ENCODE measurements at places on chromosomes 6 and 20.

DNA sequence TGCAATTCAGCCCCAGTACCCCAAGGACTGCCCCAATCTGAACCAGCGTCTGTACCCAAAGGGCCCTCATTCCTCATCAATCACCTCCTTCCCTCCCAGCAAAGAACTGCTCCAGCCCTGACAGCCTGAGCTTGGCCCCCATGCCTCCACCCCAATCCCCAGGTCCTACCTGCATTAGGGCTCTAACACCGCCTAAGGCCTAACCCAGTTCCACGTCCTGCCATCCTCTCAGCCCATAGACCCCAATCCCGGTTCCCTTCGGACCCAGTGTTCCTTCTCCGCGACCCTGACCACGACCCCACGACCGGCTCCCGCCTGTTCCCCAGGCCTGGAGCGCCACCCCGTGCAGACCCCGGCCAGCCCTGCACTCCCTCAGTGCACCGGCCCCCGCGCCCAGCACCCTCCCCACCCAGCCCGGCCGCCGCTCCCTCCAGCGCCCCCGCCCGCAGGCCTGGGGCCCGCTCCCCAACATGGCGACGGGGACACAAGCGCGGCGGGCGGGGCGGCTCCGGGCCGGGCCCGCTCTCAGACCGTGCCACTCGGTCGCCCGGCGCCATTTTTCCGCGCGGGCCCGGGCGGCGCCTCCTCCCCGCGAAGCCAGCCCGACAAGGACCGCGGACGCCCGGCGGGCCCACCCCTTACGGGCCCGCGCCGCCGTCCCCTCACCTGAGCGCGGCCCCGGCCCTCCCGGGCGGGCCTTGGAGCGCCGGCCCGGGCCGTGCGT, 483 bp downstream of the NCOA6 start:
- peak; percentile 55 for DNase-seq

DNA sequence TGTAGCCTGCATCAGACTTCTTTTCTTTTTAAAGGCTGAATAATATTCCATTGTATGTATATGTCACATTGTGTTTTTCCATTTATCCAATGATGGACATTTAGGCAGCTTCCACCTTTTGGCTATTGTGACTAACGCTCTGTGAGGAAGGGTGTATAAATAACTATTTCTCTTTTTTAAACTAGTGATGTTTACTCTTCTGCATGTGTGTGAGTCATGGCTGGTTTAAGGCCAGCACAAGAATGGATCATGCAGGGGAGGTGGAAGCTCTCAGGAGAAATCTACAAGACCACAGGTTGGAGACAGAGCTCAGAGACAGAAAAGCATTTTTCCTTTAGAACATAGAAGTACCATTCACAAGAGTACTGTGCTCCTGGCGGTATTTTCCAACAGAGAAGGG, 307.2 kb downstream of the SOX4 start:
- DNase-seq: no peak

GRCh38 chr6:45661661-45662060, 283.9 kb upstream of the SUPT3H start:
- DNase-seq: no peak

DNA sequence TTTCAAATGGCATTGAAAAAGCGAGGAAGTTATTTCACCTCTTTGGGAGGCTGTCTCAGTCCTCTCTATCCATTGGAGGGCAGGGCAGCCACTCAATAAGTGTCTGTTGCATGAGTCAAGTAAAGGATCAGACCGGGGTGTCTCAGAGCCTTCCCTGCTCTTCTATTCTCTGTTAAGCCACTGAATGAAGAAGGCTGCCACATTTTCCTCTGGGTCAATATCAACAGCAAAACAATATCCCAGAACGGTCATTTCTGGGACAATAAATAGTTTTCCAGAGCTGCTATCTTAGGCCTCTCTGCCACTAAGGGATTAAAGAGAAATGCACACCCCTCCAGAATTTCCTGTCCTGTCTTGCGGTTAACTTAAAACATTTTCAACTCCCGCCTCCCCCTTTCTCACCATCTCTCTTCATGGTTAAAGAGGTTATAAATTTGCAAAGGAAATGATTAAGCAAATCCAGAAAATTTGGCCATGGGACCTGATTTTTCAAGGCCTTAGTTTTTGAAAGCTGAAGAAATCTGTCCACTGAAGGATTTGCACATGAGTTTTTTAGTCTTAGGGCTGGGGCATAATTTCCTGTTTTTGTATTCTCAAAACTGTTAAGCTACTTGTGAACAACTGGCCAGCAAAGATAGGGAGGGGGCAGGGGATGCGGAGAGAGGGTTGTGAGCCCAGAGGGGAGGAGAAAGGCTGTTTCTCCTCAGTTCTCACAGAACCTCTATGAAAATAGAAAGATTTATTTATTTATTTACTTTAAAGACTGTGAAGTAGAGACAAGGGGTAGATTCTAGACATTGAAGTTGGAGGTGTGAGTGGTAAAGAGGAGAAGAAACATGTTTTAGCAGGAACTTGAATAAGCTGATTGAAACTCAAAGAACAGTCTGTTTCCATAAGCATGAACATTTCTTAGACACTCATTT, 135.7 kb downstream of the BCAS1 start:
- no peak for DNase-seq

GRCh38 chr20:50478162-50478990, 31.8 kb upstream of the PTPN1 start:
- DNase-seq: no peak

GRCh38 chr20:50624351-50625016, 66.9 kb downstream of the RIPOR3 start:
- no peak for DNase-seq

- no peak for DNase-seq
These were observed 4.6 kb downstream of the XKR7 start for GRCh38 chr20:31972471-31973021.

DNA sequence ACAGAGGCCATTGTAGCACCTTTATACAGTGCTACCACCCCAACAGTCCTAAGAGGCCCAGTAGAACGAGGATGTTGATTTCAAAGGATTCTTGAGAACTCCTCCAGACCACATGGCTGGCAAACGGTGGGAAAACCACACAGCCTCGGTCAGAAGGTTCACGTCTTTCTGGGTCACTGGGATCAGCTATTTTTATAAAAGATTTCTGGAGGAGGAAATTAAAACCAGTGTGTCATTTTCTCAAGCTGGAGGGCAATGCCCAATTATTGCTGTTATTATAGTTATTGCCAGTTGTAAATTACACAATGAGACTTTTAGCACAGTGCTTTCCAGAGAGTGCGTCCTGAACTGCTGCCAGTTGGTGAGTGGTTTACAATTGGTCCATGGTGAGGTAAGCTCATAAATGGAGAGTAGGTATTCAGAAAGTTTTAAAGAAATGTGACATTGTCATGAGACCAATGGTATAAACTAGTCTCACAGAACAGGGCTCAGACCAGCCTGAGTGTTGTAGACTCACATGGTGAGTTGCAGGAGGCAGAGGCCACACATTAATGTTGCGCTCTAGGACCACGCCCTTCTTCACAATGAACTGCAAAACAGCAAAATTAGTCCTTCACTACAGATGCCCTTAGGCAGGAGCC, 8.4 kb upstream of the PPP1R14C start:
- no peak for DNase-seq

DNA sequence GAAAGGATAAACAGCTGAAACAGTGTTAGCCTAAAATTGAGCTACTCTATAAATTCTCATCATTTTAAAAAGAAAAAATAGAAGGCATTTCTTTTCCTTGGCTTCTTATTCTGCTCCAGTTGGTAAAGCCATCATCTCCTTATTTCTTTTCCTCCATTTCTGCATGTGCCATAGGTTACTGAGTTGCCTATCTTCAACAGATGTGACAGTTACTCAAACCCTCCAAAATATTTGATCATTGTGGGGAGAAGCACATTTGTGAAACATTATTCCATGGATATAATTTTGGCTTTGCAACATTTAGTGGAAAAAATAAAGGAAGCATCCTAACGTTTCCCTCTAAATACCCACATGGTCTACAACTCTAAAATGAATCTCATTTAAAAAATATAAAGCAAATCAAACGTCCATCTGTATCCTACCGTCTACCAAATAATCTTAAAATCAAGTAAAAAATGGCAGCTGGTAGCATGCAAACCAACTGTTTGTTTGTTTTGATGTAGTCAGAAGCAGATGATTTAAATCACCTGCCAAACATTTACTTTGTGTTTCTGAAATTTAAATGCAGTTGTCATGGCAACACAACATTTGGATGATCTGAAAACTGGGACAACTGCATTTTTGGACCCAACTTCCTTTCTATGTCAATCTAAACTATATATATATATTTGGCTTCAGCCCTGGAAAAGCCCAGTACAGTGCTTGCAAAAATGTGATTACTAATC, 16.8 kb upstream of the SNX9 start:
- no peak for DNase-seq

- no peak for DNase-seq
These were observed 91.0 kb downstream of the TCP11 start for GRCh38 chr6:35049900-35050756.

- no peak for DNase-seq
These were observed 158.2 kb upstream of the MCHR2 start for GRCh38 chr6:100152201-100152600.

DNA sequence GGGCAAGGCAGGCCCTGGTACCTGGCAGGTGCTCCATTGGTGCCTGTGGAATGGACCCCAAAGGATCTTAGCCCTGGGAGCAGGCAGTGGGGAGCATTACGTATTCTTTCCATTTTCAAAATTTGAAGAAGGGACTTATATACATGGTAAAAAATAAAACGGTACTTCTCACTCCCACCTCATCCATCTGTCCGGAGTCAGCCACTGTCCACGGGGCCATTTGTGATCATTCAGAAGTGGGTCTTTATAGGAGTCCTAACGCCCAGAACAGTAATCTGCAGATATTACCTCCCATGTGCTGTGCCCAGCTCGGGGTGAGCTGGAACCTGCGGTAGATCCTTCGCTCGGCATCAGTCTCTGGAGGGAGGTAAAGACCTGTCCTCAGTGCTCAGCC, 110.4 kb downstream of the SYCP2 start:
- DNase-seq: no peak

- DNase-seq: no peak
These were observed 735.1 kb upstream of the MARCKS start for GRCh38 chr6:113122060-113122459.

DNA sequence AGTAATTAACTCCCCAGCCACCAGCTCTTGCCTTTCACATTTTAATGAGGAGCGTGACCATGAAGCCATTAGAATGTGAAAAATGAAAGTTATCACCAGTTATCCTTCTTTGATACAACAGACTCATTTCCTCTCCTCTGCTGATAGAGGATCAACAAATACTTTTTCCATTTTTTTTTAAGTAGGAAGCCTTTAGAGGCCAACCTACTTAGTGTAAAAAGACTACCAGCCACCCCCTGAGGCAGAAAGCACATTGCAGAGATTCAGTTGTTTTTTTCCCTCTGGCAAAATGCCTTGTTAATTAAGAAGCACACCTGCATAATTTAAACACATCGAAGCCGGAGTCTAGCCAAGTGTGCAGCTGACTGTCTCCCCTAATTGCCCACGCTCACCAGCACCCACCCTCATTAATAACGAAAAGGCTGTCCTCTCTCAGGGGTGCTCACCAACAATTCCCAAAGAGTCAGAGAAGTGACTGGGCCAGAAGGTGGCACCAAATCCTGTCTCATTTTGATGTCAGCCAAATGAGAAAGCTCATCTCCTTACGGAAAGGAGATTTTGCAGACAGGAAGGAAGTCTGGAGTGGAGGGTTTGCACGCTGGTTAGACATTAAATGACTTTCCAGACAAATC, 60.9 kb upstream of the MC3R start:
- DNase-seq: no peak

DNA sequence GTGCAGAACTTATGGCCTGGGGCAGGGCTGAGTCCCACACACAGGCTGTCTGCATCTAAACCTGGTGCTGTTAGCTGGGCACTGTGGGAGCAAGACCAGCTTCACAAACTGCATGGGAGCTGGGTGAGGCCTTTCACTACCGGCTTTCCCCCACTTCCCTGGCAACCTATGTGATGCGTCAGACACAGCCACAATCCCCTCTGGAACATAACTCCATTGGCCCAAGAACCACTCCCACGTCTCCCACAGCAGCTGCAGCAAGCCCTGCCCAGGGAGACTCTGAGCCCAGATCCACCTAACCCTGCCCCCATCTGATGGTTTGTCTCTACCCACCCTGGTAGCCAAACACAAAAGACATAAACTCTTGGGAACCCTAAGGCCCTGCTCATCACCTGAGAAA, 9.3 kb downstream of the WDR27 start:
- no peak for DNase-seq

DNA sequence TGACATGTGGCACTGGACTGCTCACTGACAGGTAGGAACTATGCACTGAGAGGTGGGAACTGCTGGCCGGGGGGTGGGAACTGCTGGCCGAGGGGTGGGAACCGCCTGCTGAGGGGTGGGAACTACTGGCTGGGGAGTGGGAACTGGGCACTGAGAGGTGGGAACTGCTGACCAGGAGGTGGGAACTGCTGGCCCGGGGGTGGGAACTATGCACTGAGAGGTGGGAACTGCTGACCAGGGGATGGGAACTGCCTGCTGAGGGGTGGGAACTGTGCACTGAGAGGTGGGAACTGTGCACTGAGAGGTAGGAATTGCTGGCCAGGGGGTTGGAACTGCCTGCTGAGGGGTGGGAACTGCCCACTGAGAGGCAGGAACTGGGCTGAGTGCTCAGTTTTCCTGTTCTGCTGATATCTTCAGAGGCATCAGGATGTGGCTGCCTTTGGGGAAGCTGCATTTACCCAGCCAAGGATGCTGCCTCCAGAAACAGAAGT, 90.2 kb downstream of the THBS2 start:
- no peak for DNase-seq

GRCh38 chr6:163756079-163756478, 341.6 kb downstream of the QKI start:
- DNase-seq: no peak

DNA sequence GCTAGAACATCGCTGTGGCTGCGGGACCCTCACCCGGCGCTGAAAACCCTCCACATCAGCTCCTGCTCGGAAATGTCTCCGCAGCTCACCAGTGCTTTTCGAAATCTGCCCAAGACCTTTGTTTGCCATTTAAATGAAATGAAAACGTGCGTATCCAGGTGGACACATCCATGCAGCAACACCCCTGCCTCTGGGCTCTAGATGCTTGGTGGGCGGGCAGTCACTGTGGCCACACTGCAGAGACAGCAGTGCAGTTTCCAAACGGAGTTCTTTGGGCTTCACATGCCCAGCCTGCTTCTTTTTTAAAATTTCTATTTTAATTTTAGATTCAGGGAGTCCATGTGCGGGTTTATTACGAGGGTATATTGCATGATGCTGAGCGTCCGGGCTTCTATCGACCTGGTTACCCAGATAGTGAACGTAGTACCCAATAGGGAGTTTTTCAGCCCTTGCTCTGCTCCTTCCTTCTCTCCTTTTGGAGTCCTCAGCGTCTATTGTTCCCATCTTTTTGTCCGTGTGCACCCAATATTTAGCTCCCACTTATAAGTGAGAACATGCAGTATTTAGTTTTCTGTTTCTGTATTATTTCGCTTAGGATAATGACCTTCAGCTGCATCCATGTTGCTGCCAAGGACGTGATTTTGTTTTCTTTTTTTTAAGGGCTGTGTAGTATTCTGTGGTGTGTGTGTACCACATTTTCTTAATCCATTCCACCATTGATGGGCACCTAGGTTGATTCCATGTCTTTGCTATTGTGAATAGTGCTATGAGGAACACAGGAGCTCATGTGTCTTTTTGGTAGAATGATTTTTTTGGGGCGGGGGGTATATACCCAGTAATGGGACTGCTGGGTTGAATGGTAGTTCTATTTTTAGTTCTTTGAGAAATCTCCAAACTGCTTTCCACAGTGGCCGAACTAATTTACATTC, 4.8 kb upstream of the TUBB2B start:
- no peak for DNase-seq

GRCh38 chr6:25407431-25407830, 128.3 kb downstream of the CARMIL1 start:
- no peak for DNase-seq
